ENCODE measurements at places on chromosomes 7 and 10. TPM values are rescaled to one million over a fixed set of nuclear protein-coding genes. Genes with fewer than 3 reads are reported as not detected.

The ZNF25 gene
- total RNA-seq, result 3.3 TPM

The RELN gene
- 1,451 TPM for total RNA-seq

The FAM241B gene
- 0.20 TPM for total RNA-seq

The ADCYAP1R1 gene
- under 0.01 TPM for total RNA-seq

The CABCOCO1 gene
- not detected for total RNA-seq

The CRPPA gene
- total RNA-seq, result 1.3 TPM

The PDCD11 gene
- 19.0 TPM for total RNA-seq

The AMPH gene
- total RNA-seq, result not detected

The CCDC3 gene
- under 0.01 TPM for total RNA-seq

The OIT3 gene
- total RNA-seq, result under 0.01 TPM

The TRIM8 gene
- total RNA-seq, result 42.7 TPM

The DNAH11 gene
- 0.20 TPM for total RNA-seq

The CLDN3 gene
- total RNA-seq, result 0.44 TPM

The CYP2C19 gene
- not detected for total RNA-seq

The GPR85 gene
- 0.20 TPM for total RNA-seq

The ZNF488 gene
- under 0.01 TPM for total RNA-seq

The MYOF gene
- total RNA-seq, result 58.1 TPM

The ANAPC16 gene
- total RNA-seq, result 46.4 TPM

The EIF4H gene
- total RNA-seq, result 267 TPM

The DRGX gene
- total RNA-seq, result not detected

The RHOBTB1 gene
- total RNA-seq, result 32.1 TPM

The SUPV3L1 gene
- 20.8 TPM for total RNA-seq

The CBLL1 gene
- total RNA-seq, result 11.7 TPM

The CTAGE8 gene
- not detected for total RNA-seq

The CTNNA3 gene
- not detected for total RNA-seq
